ENCODE measurements at places on chromosomes 12 and 14.

GRCh38 chr14:82905762-82906161, 1372.1 kb upstream of the SEL1L start:
- DNase-seq = no peak

DNA sequence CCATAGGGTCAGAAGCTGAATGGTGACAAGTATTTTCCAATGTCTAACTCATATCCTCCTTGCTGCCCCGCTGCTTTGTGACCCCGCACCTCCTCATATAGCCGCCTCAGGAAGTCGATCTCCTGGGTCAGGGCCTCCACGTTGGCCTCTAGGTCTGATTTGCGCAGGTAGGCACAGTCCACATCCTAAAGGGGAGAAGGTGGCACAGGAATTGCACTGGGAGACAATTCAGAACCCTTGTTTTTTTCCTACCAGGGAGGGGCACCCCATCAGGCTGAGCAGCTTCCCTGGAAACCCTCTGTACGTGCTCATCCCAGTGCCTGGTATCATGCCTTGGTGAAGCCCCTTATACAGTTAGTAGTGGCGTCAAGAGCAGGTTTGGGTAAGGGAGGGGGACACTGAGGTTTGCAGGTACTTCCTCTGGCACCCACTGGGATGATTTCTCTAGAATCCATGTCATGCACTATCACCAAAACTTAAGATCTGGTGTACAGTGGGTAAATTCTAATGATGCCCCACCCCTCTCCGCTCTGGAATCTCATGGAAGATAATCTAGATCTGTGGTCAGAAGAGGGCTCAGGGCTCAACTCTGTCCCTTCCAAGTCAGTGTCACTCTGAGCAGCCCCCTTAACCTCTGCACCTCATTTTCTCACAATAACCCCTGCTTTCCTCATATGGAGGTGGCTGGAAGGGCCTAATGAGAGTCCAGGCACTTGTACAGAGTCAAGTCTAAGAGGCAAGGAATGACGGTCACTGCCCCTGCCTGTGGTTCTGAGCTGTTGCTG, 20.1 kb upstream of the KRT86 start:
- peak; percentile 21 for DNase-seq

DNA sequence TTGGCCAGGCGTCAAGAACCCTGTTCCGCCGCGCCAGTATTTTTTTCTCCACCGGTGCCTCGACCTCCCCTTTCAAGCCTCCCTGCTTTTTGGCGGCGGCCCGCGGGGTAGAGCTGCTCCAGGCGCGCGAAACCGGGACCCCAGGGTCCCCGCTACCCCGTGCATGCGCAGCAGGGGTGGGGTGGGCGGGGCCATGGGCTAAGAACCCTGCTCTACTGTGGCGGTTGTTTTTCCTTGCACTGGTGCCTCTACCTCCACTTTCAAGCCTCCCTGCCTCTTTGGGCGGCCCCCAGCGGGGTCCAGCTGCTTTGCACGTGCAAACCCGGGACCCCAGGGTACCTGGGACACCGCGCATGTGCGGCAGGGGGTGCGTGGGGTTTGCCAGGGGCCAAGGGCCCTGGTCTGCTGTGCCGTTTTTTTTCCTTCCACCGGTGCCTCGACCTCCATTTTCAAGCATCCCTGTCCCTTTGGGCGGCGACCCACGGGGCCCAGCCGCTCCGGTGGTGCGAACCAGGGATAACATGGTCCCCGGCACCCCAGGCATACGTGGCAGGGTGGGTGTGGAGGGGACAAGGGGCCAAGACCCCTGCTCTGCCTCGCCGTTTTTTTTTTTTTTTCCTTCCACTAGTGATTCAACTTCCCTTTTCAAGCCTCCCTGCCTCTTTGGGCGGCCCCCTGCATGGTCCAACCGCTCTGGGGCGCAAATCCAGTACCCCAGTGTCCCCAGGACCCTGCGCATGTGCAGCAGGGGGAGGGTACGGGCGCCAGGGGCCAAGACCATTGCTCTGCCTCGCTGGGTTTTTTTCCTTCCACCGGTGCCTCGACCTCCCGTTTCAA, 326.8 kb downstream of the ALG10 start:
- no peak for DNase-seq

DNA sequence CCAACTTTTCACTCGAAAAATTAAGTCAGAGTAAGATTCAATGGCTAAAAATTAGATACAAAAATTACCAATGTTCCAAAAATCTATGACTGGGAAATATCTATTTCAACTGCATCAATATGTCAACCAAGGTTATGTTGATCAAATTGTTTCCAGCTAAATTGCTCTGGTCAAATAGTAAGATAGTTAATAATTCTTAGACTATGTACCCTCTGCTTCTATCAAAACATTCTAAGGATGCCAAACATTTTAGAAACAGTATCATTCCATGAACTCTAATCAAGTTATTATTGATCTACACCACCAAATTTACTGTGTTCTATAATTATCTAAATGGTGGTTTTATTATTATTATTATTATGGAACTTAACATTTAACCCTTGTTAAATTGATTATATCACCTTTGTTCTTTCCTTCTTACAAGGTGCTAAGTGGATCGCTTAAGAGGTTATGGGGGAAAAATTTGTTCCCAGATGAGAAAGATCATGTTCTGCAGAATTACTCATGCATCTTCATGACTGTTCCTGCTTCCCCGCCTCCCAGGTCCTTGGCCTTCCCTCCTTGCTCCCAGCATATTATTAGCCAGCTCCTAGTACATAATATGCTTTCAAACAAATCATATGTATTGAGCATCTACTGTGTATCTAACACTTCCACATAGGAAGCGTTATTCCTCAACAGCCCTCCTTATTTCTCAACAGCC, 240.5 kb upstream of the KRR1 start:
- no peak for DNase-seq

Measured in Right ventricle myocardium inferior (tissue), 1 donor.